ENCODE measurements at places on chromosomes 12 and 14. TPM values are rescaled to one million over a fixed set of nuclear protein-coding genes. Genes with fewer than 3 reads are reported as not detected.

GRCh38 chr12:9673404-9674225 lies 4.1 kb downstream of the CLEC2D start:
- peak overlapping the region; percentile 92 for H3K4me3 ChIP-seq

DNA sequence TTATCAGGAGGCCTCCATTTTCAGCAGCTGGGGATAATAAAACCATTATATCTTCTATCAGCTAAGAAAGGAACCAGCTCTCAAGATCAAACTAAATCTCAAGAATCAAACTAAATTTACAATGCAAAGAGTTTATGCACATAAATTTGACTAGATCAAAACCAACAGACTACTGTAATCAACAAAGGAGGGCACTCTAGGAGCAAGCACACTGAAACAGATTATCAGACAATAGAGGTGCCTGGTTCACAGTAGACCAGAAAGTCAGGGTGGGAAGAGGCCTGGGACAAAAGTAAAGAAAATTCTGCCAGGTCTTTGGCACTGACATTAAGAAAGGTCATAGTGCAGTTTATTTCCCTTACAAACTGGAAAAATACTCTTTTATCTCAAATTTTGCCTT lies 61.0 kb downstream of the HECTD4 start:
- H3K27me3 ChIP-seq = no peaks in the 10 kb centered on the region
- no peak overlapping the region for H3K27ac ChIP-seq
- H3K36me3 ChIP-seq = peaks cover 12% of the 10 kb centered on the region
- no peak for DNase-seq
- peaks cover 4% of the 10 kb centered on the region for H3K4me1 ChIP-seq

LALBA gene
- total RNA-seq = not detected

DNA sequence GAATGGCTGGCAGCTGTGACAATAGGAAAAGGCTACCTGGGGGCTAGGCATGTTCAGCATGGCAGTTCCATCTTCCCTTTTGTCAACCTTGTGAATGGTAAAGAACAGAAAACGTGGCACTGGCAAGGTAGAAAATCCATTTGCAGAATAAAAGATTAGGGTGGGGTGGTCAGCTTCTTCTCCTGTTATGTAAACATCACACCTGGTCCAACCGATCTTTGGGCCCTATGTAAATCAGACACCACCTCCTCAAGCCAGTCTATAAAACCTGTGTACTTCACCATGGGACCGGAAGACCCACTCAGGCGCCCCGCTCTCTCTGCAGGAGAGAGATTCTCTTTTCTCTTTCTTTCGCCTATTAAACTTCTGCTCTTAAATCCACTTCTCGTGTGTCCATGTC lies 19.6 kb upstream of the TMEM30B start:
- no peaks in the 10 kb centered on the region for H3K27me3 ChIP-seq
- peaks cover 5% of the 10 kb centered on the region for H3K36me3 ChIP-seq
- no peak overlapping the region for H3K4me3 ChIP-seq
- H3K4me1 ChIP-seq = peaks cover 29% of the 10 kb centered on the region

DNA sequence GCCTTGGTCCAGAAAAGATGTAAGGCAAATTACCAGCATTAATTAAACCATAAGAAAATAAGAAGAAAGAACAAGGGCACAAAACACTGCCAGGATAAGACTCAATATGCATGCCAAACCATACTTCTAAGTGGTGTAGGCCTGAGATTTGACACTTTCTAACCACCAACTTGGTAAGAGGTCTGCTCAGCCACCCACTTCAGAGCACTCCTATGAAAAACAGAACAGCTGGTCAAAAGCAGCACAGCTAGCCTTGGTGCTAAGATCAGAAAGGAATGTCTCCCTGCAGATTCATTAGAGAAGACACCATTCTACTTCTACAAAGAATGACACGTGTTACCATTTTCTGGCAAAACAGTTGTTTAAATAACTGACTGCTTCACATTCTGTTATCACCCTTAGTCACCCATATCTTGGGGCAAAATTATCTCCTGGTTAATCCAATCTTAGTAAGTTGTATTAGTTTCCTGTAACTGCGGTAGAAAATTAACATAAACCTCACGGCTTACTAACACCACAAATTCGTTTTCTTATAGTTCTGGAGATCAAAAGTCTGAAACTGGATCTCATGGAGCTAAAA lies 13.2 kb downstream of the RPS6KA5 start:
- no peaks in the 10 kb centered on the region for H3K27me3 ChIP-seq
- H3K36me3 ChIP-seq = peaks cover 35% of the 10 kb centered on the region
- no peak for DNase-seq
- no peak overlapping the region for H3K4me3 ChIP-seq

- no peaks in the 10 kb centered on the region for H3K4me1 ChIP-seq
- H3K27me3 ChIP-seq = peaks cover 13% of the 10 kb centered on the region
- DNase-seq = no peak
- no peak overlapping the region for H3K4me3 ChIP-seq
- no peak overlapping the region for H3K27ac ChIP-seq
These were observed 23.5 kb downstream of the SIX6 start for GRCh38 chr14:60532442-60532841.

- peaks cover 1% of the 10 kb centered on the region for H3K27me3 ChIP-seq
- no peaks in the 10 kb centered on the region for H3K4me1 ChIP-seq
- no peak overlapping the region for H3K4me3 ChIP-seq
- DNase-seq = no peak
These were observed 10.3 kb upstream of the SERPINA3 start for GRCh38 chr14:94601884-94602391.

PARPBP gene
- 25.3 TPM for total RNA-seq

DNA sequence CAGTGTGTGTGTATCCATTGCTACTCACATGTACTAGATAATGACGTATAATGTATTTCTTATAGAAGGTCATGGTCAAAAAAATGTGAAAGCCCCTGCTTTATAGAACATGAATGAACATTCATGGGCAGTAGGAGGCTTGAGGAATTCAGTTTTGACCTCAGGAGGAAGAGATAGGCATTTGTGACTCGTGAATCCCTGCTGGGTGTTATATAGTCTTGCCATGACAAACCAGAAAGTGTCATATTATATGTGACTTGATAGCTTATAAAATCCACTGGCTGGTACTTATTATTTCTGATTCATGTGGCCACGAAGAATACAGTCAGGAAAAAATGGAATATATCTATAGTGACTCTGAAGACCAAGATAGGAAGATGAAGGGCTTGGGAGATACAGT lies 287.6 kb downstream of the CEP128 start:
- no peaks in the 10 kb centered on the region for H3K27me3 ChIP-seq
- no peak overlapping the region for H3K4me3 ChIP-seq
- DNase-seq = no peak
- H3K27ac ChIP-seq = no peak overlapping the region
- peaks cover 10% of the 10 kb centered on the region for H3K36me3 ChIP-seq

DIO3 gene
- total RNA-seq = not detected

- H3K4me3 ChIP-seq = no peak overlapping the region
- H3K27ac ChIP-seq = no peak overlapping the region
- peaks cover 30% of the 10 kb centered on the region for H3K4me1 ChIP-seq
- DNase-seq = no peak
- H3K36me3 ChIP-seq = peaks cover 41% of the 10 kb centered on the region
These were observed 9.6 kb upstream of the SNAPC1 start for GRCh38 chr14:61752626-61753025.

KCNC2 gene
- total RNA-seq = not detected

TCHP gene
- 35.3 TPM for total RNA-seq

- H3K36me3 ChIP-seq = no peaks in the 10 kb centered on the region
- H3K27me3 ChIP-seq = peaks cover 6% of the 10 kb centered on the region
- DNase-seq = peak; percentile 9
- no peaks in the 10 kb centered on the region for H3K4me1 ChIP-seq
- no peak overlapping the region for H3K4me3 ChIP-seq
These were observed 37.9 kb downstream of the CYP46A1 start for GRCh38 chr14:99721792-99722516.

DNA sequence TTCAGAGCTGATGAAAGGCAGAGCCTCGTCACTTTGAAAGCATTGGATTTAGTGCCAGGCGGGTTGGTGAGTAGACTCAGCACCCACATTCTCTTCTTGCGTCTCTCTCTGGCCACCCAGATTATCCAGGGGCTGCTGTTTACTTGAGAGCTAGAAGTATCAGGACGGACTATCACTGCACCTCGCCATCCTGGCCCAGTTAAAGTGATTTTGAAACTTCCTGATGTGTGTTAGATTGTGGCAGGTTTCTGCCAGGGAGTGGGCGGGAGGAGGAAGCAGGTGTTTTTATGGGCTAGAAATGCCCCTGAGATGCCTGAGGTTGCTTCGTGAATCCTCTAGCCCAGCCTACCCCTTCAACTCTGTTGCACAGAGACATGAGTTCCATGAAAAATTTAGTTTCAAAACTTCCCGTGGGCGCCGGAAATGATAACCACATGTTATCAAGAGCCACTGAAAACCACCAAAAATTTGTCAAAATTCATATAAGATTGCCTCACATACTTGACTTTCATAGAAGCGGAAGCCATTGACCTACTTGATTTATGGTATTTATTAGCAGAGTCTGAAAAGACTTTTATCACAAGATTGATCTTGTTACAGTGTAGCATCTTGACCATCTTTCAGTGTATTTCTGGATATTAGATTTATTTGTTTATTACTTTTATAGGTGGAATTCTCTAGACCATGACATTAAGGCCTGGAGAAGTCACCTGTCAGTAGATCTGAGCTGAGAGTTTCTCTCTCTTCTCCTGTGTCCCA lies 466.0 kb downstream of the RAD51B start:
- no peaks in the 10 kb centered on the region for H3K27me3 ChIP-seq
- peaks cover 4% of the 10 kb centered on the region for H3K36me3 ChIP-seq
- H3K4me1 ChIP-seq = peaks cover 48% of the 10 kb centered on the region
- DNase-seq = peak; percentile 62
- H3K27ac ChIP-seq = peak overlapping the region; percentile 85
